ENCODE measurements at places on chromosomes 5 and 9.

GRCh38 chr9:121838746-121839669 lies 187.6 kb downstream of the DAB2IP start:
- DNase-seq = no peak

DNA sequence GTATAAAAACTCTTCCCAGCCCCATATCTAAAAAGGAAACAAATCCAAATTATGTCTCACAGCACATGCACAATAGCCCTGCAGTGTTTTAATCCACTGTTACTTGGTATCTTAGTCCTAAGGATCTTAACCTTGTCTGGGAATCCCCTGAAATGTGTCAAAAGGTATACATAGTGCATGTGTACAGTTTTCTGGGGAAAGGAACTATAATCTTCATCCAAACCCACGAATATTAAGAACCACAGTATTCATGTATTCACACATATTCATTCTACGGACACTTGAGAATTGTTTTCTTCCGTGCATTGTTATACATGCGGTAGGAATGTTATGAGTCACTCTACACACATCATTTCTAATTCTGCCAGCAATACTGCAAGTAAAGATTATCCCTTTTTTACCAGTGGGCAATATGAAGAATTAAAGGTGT lies 47.8 kb upstream of the SNX2 start:
- DNase-seq = no peak

DNA sequence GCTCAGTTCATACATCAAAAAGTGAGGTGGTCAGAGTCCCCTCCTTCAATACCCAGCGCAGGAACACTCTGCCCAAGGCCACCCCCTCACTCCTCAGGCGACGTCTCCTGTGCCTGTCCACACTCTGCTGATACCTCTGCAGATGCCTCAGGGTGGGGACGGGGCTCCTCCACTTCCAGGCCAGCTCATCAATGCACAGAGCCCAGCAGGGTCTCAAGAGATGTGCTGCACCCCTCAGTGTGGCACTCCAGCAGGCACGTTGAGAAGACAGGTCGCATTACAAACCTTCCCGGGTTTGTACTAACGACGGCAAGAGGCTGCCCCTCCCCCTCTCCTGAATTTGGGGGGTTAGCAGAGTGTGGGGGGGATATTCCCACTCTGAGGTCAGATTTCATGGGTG lies 128.5 kb downstream of the ZNF354C start:
- DNase-seq = no peak

- DNase-seq = no peak
Observed at GRCh38 chr5:114120166-114120565, 241.7 kb upstream of the KCNN2 start.

GRCh38 chr9:127122176-127123063 lies at the start of gene ANGPTL2:
Gene ANGPTL2, minus strand, starts transcription at chr9:127122635. Its CDS starts 13,904 bp downstream, at chr9:127108731.
- no peak for DNase-seq

DNA sequence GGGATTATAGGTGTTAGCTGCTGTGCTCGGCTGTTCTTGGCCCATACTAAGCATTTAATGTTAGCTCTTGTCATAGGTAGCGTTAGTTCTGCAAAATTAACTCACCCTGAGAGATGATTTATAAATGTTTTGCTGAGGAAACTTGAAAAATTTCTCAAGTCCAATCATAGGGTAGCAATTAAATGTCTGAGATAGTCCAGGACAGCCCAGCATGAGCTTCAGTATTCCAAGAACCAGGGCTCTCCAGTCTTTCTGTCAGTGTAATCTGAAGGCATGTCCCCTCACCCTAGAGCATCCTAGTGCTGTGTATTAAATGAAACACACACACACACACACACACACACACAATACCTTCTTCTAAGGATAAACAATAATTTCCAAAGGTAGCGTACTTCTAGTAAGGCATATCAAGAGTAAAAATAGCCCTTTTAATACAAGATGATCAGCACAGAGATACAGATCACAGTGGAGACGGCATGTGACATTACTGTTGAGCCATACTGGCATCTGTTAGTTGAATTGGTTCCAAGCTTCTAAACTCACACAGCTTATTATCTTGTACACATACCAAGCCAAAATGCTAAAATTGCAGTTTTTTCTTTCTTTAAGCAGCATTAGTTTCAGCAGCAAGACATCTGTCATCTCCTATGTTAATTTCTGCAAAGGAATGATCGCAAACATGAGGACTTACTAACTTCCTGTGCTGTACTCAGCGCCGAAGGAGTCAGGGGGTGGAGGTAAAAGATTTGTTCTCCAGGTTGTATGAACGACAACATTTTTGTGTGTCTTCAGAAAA lies 46.3 kb upstream of the JMY start:
- DNase-seq = no peak

DNA sequence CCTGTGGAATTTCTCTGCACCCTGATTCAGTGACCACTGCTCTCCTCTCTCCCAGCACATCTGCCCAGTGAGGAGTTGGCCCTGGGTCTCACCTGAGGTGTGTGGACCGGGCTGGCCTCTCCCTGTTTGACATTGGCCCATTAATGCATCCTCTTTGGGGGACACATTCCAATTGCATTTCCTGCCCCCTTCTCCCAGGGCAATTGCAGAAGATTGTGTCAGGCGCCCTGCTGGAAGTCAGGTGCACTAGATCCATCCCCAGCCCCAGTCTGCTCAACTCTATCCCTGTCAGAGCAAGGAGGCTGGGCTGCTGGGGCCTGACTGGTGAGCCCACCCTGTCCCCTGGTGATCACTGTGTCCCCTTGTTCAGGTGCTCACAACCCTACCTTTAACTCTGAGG lies 84.5 kb downstream of the LMX1B start:
- DNase-seq = no peak

DNA sequence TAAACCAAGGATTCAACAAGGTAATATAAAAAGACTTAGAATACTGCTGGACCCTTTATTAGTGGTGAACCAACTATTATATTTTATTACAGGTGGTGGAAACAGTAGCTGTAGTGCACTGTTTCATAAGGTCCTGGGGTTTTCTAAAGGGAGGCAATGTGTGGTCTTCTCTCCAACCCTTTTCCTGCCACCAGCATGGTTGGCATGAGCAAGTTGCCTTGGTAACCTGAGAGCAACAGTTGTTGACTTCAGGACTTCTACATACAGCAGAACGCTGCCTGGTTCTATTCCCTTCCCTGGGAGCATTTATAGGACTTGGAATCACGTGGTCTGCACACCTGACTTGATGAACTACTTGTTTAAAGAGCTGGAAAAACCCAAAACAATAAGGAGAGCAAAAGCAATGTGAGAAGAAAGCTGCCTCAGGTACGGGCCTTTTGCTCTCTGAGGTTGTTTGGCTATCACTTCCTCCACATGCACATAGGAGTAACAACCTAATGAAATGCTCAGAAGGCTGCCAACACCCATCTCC lies 81.1 kb upstream of the RAI14 start:
- no peak for DNase-seq

- no peak for DNase-seq
Observed at GRCh38 chr5:127919818-127920217, 163.7 kb upstream of the SLC12A2 start.

- DNase-seq = no peak
Observed at GRCh38 chr9:80157561-80157983, 585.8 kb downstream of the TLE4 start.

DNA sequence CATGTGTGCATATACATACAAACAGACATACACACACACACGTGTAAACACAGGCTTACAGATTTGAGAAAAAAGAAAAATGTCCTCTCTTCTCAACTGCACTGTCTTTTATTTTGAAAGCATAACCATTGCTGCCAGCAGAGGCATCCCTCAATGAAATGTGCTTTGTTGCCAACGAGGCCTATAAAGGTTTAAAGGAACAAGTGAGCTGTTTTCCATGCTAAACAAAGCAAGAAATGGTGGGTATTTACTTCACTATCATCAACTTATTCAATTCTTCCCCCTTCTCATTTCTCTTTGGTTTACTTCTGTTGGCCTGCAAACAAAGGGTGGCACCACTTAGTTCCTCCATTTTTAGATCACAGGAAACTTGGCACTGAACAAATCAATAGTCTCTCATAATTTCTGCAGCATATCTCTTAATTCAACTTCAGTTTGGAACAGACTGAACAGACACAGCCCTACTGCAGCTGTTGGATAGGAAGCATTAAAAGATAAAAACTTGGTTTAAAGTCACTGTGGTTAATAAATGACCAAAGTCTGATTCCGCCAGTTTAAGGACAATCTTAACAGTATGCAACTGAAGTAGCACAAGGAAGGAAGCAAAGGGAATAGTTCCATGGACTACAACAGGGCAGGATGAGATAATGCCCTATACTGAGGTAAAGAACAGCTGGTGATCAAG lies 21.7 kb downstream of the TTC33 start:
- no peak for DNase-seq

GRCh38 chr9:18638371-18639249 lies 164.7 kb downstream of the ADAMTSL1 start:
- no peak for DNase-seq

DNA sequence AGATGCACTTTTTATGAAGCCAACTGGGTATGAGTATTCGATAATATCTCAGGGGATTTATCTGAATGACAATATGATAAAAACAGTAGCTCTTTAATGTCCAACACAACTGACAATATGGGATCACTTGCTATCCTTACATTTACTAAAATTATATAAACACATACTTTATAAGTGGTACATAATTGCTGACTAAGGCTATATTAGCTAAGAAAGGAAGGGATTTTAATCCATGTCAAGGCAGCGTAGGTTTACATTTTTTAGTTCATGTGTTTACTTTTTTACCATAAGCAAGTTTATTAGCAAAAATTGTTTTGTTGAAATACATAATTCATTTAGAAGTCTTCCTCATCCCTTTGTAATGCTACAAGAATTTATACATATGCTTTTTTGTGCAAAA lies 796.2 kb downstream of the TLE1 start:
- no peak for DNase-seq

GRCh38 chr9:79353856-79354520 lies 217.8 kb upstream of the TLE4 start:
- DNase-seq = no peak

DNA sequence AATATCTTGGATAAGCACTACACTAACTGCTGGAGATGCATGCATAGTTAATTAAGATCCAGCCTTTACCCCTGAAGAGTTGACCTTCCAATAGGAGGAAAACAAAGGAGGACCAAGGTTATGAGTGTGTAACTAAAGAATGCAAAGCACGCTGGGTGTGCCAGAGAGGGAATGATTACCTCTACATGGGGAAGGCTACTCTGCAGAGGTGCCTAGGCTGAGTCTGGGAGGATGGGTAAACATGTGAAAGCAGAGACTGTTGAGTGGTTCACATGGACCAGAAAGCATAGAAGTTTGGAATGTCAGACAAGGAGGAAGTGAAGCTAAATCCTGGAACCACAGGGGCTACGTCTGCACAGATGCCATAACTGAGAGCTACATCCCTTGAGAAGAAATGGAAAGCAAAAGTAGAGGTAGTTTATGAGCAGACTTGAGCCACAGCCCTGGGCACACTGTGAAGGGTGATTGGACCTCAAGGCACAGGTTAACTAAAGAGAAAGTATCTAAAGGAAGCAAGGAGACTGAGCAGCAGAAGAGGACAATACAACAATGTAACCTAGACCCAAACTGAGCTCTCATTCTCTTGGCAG lies 176.2 kb downstream of the DENND1A start:
- no peak for DNase-seq

DNA sequence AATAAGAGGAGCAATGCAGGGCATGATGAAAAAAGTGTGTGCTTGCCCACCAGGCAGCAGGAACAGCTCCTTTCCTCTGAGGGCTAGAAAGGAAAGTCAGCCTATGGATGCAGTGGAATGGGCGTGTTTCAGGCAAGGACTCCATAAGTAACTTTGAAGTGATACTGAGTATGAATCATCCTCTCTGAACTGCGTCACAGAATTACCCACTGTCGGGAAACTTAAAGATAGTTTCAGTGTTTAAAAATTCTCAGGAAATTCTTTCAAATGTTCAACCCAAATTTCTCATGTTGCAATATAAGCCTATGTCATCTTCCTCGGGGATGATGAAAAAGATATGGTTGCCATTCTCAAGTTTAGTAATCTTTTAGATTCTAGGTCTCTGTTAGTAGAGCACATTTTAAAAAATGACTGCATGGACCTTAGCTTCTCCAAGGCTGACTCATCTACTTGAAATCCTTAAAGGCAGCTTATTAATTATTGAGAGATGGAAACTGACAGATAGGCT lies 27.7 kb downstream of the PTCD2 start:
- DNase-seq = no peak

GRCh38 chr5:54653956-54654614 lies 136.5 kb downstream of the SNX18 start:
- DNase-seq = no peak

DNA sequence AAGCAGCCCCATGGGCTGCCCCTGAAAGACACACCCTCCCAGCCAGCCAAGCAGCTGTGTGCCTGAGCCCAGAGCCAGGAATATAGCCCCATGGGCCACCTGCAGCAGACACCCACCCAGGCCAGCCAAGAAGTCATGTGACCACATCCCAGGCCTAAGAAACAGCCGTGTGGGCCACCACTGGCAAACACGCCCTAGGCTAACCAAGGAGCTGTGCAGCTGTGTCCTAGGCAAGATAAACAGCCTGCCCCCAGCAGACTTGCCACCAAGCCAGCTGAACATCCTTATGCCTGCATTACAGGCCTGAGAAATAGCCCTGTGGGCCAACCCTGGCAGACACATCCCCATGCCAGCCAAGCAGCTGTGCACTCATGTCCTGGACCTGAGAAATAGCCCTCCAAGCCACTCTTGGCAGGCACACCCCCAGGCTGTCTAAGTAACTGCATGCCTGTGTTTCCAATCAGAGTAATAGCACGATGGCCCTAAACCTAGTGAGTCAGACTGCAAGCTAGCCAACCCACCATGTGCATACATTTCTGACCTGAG lies 143.0 kb downstream of the ADAMTS6 start:
- DNase-seq = no peak

GRCh38 chr9:79769476-79770275 lies 197.9 kb downstream of the TLE4 start:
- no peak for DNase-seq

DNA sequence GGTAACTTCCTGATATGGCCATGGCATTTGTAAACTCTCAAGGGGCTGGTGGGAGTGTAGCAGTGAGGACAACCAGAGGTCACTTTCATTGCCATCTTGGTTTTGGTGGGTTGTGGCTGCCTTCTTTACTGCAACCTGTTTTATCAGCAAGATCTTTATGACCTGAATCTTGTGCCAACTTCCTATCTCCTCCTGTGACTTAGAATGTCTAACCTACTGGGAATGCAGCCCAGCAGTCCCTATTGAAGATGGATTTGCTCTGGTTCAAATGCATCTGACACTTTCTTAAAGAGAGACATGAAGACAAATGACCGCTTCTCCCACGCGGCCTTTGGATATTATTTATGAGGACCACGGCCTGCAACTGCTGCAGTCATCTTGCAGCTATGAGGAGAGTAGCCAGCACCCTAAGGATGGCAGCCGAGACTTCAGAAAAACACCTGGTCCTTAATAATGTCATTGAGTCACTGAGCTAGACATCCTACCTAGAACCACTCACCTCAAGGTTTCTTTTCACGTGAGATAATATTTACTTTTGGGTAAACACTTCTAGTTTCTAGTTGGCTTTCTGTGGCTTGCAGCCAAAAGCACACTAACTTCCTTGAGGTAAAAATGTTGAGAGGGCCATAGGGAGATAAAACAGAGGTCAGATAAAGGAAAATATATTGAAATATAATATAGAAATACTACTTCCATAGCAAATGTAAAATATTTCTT lies 28.2 kb downstream of the CETN3 start:
- no peak for DNase-seq

GRCh38 chr5:53406630-53407316 lies 73.7 kb upstream of the FST start:
- DNase-seq = no peak

GRCh38 chr9:108254236-108254635 lies 601.5 kb downstream of the ACTL7B start:
- no peak for DNase-seq

GRCh38 chr5:157740229-157740610 lies 3.3 kb upstream of the LSM11 start:
- DNase-seq = no peak

GRCh38 chr5:136023958-136024541 lies 4.7 kb upstream of the TGFBI start:
- DNase-seq = no peak

All from T-helper 2 cell (primary cell).